ENCODE measurements at places on chromosomes 13 and 19. TPM values are rescaled to one million over a fixed set of nuclear protein-coding genes. Genes with fewer than 3 reads are reported as not detected.

CDC42EP5 gene
- 16.1 TPM for total RNA-seq

EMC10 gene
- total RNA-seq, result 152 TPM

SPC24 gene
- 15.0 TPM for total RNA-seq

SHD gene
- 4.9 TPM for total RNA-seq

NANOS3 gene
- 2.8 TPM for total RNA-seq

KLHL1 gene
- 0.14 TPM for total RNA-seq

OR7A5 gene
- total RNA-seq, result not detected

CDX2 gene
- 31.8 TPM for total RNA-seq

TEAD2 gene
- 28.9 TPM for total RNA-seq

ZNF728 gene
- total RNA-seq, result not detected

URI1 gene
- 51.6 TPM for total RNA-seq

ZNF776 gene
- total RNA-seq, result 23.9 TPM

NKG7 gene
- total RNA-seq, result not detected

POGLUT2 gene
- 8.1 TPM for total RNA-seq

TTC9B gene
- 0.48 TPM for total RNA-seq

PALM3 gene
- 8.1 TPM for total RNA-seq

SMIM24 gene
- 7.0 TPM for total RNA-seq

LRRC63 gene
- total RNA-seq, result 0.29 TPM

C3 gene
- 8.2 TPM for total RNA-seq

DUS3L gene
- 38.6 TPM for total RNA-seq

PNMA8C gene
- 0.10 TPM for total RNA-seq

GNA15 gene
- total RNA-seq, result 3.9 TPM

SYNE4 gene
- total RNA-seq, result 8.7 TPM

PSG1 gene
- total RNA-seq, result not detected

JOSD2 gene
- total RNA-seq, result 23.2 TPM

ADPRHL1 gene
- total RNA-seq, result 2.5 TPM
